CD4-positive, alpha-beta T cell treated with Interleukin-1 beta for 1 hour (primary cell): ENCODE measurements at places on chromosomes 1 and 21.

GRCh38 chr1:76961181-76961819 lies 94.0 kb downstream of the ST6GALNAC5 start:
- no peak for DNase-seq

- DNase-seq: no peak
Observed at GRCh38 chr1:212567638-212568037, 40.9 kb upstream of the ATF3 start.

DNA sequence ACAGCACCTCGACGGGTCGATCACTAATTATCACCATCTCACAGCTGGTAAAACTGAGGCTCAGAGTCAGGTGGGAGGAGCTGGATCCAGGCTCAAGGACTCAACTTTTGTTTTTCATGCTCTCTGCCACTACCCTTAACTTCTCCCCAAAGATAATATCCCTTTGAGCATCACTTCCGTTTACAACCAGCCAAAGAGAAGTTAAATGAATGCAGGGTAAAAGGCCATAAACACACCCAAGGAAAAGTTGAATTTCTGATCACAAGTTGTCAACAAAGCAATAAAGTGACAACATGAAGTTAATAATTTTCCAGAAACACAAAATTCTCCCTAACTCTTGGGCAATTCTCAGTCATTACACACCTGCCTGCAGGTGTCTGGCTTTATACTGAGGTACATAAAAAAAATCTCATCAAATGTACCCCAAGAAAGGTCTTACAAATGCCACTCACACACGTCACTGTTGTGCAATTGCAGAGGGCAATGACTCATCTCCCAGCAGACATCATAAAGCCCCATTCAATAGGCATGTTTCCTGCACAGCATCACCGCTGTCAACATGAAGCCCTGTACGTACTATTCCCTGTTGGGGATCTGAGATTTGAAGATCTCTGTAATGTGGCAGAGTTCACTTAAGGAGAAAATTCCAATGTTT lies 3.4 kb downstream of the OR2T11 start:
- DNase-seq: no peak

DNA sequence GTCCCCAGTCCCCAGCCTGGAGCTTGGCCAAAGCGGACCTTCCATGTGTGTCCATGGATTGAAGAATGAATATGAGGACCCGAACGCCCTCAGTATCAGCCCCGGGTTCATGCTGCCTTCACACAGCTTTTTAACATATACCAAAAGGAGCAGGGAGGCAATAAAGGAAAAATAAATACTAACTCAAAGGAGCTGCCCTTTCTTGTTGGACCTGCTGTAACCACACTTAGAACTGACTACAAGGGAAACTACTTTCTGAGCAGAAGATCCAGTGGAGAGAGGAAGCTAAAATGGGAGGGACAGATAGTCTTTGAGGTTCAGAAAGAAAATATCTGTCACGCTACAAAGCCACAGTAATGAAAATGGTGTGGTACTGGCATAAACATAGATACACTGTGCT lies 48.6 kb downstream of the CNN3 start:
- DNase-seq: no peak

- DNase-seq: no peak
Observed at GRCh38 chr1:201404055-201404454, 4.9 kb upstream of the LAD1 start.

GRCh38 chr1:81915937-81916336 lies 115.2 kb downstream of the ADGRL2 start:
- DNase-seq: no peak

DNA sequence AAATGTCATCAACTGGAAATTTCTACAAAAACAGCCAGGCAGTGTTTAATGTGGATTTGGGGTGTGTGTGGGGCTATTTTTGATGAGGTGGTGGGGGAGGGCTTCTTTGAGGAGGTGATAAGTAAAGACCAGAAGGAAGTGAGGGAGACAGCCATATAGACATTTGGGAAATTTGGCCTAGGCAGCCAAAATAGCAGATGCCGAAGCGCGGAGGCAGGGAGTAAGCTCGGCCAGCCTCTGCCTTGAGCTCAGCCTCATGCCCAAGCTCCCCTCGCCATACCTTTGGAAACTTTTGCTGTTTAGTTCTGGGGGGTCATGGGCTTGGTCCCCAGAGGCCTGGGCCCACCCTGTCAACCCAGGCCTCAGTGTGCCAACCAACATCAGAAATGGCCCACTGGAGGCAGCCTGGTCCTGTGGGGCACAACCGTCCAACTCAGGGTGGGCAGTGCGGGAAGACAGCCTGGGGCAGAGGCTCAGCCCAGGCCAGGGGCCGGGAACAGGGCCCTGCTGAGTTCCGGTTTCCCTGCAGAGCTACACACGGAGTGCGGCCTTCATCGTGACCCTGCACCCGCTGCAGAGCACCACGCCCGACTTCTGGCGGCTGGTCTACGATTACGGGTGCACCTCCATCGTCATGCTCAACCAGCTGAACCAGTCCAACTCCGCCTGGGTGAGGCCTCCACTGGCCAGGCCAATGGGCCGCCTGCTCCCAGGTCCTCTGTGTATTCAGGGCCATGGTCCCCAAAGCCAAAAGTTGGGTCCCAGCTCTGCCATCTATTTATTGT lies 84.0 kb downstream of the PTPRU start:
- DNase-seq: no peak

DNA sequence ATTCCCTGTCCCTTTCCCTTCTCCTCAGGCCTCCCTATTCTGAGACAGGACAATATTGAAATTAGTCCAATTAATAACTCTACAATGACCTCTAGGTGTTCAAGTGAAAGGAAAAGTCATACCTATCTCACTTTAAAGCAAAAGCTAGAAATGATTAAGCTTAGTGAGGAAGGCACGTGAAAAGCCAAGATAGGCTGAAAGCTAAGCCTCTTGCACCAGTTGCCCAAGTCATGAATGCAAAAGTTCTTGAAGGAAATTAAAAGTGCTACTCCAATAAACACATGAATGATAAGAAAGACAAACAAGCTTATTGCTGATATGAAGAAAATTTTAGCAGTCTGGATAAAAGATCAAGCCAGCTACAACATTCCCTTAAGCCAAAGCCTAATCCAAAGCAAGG lies 3.8 kb upstream of the MAP3K21 start:
- DNase-seq: no peak
